Activated CD8-positive, alpha-beta memory T cell treated with anti-CD3 and anti-CD28 coated beads for 48 hours (primary cell): ENCODE measurements at places on chromosomes 3 and 15.

GRCh38 chr3:65508750-65509422 is 529.8 kb downstream of the MAGI1 start:
- no peak for DNase-seq

DNA sequence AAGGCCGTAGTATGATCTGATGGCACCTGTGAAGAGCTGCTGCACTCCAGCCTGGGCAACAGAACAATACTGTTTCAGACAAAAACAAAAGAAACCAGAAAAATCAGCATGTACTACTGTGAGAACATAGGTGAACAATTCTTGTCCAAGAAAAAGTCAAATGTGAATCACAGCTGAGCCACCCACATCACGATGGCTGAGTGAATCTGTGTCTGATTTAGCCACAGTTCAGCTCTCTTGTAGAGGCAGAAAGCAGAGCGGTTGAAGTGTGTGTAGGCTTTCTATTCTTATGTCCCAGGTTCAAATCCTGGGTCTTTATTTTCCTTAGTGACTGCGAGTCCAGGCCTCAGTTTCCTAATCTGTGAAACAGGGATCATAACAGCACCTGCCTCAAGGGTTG is 4.4 kb upstream of the FURIN start:
- no peak for DNase-seq

DNA sequence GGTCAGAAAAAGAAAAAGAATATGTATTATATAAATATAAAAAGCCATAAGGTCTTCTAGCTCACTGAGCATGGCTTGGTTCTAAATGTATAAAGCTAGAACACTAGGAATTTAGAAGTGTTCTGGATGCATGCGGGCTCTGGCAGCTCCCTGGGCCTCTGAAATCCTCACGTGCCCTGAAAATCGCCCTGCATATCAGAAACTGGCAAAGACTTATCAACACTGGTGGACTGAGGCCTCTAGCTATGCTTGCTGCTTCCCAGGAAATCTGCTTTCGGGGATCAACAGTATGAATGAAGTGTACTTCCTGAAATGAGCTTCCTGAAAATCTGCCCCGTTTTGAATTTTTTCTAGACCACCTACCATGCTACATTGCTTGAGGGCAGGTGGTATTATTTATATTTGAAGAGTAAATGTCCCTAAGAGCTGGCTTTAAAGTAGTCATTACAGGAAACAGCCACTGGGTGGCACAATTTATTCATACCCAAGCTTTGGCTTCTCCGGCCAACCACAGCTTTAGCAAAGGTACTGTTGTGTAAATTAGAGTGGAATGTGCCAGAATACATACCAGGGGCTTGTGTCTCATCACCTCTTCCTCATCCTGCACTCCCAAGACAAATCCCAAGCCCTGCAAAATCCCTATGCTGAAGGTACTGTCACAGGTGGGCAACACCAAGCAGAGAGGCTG is 17.7 kb downstream of the CRTAP start:
- no peak for DNase-seq

DNA sequence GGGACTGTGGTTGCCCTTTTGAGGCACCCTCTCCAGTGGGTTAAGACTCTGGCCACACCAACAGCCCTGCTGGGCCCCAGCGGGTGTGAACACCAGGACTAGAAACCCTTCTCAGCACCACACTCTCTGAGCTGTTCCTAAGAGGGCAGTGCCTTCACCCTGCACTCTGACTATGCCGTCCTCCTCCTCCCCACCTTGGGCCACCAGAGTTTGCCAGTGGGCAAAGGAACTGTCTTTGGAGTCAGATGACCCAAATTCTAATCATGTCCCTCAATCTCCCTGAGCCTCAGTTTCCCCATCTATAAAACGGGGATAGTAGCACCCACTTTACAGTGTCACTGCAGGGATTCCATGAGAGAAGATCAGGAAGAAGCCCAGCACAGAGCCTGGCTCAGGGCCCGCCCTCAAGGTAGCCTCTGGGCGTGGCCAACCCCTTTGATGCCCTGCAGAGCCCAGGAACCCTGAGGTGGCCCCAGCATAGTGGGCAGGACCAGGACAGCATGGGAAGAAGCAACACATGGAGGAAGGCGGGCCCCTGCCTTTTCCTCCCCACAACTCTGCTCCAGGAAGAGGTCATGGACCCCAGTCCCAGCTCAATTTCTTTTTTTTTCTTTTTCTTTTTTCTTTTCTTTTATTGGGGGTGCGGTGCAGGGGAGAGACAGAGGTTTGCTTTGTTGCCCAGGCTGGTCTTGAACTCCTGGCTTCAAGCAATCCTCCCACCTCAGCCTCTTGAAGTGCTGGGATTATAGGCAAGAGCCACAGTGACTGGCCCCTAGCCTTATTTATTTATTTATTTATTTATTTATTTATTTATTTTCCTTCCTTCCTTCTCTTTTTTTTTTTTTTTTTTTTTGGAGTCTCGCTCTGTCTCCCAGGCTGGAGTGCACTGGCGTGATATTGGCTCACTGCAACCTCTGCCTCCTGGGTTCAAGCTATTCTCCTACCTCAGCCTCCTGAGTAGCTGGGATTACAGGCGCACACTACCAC is 115.7 kb upstream of the LINGO1 start:
- no peak for DNase-seq

GRCh38 chr3:5093731-5094130 is 28.4 kb upstream of the ARL8B start:
- DNase-seq: no peak

DNA sequence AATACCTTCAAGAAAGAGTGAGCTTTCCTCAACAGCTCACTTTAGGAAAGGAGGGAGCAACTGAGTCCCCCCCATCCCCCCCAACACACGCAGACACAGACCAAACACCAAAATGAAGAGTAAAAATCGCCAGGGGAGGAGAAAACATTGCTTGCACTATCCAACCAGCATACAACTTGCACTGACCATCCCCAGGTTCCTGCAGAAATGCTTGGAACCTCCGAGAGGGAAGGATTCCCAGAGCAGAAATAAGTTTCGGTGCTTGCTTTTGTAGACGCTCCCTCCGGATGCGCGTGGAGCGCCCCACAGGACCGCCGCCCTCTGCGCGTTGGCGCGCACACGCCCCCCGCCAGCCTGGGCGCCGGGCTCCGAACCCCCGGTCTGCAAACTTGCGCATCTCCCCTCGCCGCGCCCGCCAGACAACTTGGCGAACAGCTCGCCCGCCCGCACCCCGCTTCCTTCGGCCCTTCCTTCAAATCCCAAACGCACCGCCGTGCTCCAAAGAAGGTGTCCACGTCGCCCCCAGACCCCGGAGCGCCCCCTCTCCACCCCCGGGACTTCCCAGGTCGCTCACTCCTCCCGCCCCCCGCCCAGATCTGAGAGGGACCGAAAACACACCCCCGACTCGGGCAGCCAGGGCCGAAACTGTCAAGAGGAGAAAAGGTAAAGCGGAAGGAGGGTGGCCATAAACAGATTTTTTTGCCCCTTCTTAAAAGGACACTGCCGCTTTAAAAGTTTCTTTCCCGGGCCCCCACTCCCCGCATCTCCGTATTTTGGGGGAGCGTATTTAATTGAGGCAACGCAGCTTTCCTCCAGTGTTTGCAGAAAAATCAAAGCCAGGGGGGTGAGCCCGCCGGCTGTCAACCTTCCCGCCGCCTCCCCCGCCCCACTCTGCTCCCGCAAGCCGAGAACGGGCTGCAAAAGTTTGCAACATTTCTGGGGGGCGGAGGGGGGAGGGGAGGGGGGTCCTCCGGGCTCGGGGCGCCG is 859 bp downstream of the RORA start:
- DNase-seq: no peak

DNA sequence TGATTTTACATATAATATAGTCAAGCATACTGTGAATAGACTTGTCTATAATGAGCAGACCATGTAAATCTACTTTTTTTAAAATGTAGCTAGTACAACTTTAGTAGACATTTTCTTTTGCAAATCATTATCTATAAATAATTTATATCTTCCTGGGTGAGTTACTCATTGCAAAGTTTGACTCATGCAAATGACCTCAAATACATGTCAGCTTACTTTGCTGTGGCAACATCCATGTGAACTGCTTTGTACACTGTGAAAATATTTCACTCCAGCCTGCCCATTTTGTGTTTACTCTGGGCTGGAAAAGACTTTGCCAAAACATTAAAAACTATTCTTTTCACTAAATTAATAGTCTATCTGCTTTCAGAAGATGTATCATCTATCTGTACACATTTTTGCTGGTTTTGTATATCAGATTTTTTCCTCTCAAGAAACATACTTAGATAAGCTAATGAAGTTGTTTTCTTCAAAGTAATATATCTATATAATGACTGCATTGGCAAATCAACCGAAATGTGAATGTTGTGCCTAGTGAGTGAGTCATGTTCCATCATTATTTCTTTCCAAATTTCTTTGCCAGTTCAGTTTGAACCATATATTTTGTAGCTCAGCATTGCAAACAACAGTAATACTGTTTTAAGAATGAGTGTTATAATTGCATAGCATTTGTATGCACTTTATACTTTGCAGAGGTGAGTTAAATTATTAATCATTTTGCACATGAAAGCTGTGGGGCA is 26.5 kb downstream of the IGSF10 start:
- no peak for DNase-seq

- DNase-seq: no peak
Measured at GRCh38 chr3:103624271-103624670, 1189.5 kb downstream of the ZPLD1 start.

DNA sequence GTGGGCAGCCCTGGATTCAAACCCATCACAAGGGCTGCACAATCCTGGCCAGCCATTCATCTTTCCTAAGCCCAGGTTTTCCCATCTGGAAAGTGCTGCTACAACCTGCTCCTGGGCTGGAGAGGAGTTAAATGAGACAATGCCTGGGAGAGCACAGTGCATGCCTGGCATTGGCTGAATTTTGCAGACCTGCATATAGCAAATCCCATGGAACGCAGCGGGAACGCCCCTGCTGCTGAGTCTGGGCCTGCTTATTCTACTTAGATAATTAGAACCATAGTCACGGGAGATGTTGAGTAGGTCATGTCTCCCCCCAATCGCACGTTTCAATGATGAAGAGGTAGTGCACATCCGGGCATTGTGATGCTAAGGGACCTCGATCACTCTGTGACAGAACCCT is 46.6 kb downstream of the ABTB1 start:
- DNase-seq: no peak

DNA sequence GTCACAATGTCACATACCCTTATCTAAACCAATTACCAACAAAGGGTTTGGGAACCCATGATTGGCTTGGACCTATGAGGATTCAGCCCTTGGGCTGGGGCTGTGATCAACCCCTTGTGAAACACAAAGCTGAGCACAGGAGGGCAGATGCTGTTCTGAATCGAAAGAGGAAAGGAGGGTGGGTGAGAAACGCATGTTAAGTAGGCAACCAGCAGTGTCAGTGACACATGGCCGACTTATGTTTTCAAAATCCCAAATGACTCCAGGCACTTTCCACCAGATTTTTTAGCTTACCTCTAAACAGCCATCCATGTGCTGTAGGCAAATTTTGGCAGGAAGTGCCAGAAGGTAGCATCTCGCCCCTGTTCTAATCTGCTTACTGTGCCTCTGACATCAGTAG is 34.1 kb upstream of the KLHL25 start:
- no peak for DNase-seq

- no peak for DNase-seq
Measured at GRCh38 chr3:122947196-122947595, 80.4 kb downstream of the SEMA5B start.

DNA sequence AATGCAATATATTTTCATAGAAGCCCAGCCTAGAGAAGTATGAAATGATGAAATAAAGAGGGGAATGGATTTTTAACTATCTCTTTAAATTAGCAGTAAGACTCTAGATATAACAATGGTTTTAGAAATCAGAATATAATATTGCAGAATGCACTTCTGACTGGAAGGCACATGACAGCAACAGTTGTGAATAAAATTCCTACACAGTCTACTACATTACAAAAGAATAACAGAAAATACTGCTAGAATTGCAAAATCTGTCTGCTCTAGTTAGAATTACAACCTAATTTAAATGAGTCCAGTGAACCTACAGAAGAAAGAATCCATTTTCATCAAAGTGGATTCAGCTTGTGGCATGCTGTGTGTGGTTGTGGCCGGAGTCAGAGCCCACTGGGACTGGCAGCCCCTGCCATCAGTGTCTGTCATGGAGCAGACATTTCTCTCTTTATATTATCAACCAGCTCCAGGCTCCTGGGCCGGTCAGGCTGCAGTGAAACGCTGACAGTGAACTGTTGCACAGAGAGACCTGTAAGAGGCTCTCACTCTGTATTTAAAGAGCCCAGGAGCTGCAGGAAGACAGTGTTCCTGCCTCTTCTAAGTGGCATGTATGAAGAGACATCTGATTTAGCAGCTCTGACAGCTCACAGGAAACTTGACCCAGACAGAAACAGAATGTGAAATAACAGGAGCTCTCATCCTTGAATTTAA is 1523.8 kb upstream of the CADM2 start:
- no peak for DNase-seq

GRCh38 chr15:54119051-54119450 is 140.8 kb downstream of the UNC13C start:
- DNase-seq: no peak

DNA sequence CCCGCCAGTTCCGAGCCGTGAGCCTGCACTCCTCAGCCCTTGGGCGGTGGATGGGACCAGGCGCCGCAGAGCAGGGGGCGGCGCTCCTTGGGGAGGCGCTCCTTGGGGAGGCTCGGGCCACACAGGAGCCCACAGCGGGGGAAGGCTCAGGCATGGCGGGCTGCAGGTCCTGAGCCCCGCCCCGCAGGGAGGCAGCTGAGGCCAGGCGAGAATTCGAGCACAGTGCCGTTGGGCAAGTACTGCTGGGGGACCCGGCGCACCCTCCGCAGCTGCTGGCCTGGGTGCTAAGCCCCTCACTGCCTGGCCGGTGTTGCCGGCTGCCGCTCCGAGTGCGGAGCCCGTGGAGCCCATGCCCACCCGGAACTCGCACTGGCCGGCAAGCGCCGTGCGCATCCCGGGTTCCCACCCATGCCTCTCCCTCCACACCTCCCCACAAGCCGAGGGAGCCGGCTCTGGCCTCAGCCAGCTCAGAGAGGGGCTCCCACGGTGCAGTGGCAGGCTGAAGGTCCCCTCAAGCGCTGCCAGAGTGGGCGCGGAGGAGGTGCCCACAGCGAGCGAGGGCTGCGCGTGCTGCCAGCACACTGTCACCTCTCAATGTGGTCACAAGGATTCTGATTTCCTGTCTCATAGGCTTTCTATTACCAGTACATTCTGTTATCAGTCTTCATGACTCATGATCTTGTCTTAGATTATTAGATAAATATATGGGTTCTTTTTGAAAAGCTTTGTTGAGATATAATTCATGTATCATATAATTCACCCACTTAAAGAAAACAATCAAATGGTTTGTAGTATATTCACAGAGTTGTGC is 44.0 kb upstream of the LRIG1 start:
- DNase-seq: no peak

GRCh38 chr3:115960799-115961198 is 337.5 kb downstream of the GAP43 start:
- no peak for DNase-seq

DNA sequence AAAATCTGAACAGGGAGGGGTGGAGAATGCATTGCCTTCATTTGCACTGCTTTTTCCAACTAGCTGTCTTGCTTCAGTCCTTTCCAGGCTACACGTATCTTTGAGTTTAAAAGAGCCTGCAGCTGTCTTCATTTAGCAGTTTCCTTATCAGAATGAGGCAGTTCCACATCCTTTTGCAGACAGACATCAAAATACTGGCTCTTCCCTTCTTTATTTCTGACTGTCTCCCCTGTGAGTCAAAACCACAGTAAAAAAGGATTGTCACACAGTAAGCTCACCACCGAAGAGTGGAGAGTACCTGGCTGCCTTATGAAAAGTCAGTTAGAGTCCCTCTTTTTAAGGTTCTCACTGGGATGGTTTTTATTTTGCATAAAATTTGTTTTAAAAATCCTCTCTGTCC is 205.5 kb upstream of the CD96 start:
- DNase-seq: no peak
